Naive thymus-derived CD8-positive, alpha-beta T cell (primary cell): ENCODE measurements at places on chromosomes 12 and 14. TPM values are rescaled to one million over a fixed set of nuclear protein-coding genes. Genes with fewer than 3 reads are reported as not detected.

DNA sequence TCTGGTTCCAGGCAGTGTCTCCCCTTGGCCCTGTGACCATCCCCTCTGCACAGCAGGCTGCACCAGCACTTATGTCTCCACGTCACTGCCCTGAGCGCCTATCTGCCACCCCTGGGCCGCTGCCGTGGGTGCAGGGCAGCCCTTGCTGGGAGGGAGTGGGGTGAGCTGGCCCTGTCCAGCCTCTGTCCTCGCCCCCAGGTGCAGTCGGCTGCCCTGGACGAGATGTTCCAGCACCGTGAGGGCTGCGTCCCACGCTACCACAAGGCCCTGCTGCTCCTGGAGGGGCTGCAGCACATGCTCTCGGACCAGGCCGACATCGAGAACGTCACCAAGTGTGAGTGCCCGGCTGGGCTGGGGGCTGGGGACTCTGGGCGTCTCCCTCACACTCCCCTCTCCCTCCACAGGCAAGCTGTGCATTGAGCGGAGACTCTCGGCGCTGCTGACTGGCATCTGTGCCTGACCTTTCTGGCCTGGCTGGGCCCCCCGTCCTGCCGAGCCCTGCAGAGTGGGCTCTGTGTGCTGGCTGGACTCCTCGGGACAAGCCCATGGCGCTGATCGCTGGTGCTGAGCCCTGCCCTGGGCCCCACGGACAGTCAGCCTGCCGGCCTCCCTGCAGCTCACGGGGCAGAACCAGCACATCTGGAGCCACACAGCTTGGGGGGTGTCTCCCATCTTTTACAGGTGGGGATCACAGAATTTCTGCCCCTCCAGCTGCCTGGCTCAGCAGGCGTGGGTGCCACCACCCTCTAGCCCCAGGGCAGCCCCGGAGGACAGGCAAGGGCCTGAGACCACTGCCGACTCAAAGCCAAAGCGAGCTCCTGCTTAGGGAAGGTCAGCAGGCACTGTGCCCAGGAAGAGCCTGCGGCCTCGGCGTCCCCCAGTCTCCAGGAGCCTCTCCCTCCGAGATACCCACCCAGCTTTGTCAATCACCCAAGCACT lies 7.9 kb upstream of the PUS1 start:
- no peak for DNase-seq

TCHP gene
- 36.8 TPM for total RNA-seq

KRT83 gene
- total RNA-seq = not detected

- no peak for DNase-seq
Measured at GRCh38 chr12:93127107-93127560, 198.0 kb upstream of the EEA1 start.

DNA sequence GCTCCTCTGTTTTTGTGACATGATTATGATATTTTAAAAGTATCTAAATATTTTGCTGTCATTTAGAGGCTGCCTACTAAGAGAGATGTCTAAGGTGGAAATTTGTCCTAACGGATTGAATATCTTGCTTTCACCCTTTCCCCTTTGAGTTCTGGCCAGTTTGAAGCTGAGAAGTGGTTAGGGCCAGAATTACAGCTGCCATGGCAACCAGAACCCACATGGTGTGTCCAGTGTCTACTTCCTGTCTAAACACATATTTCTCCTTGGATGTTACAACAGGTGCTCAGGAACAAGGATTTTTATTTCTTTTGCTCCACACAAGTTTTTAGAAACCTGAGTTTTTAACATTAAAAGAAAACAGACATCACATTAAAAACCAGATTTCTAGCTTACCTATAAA lies 335.1 kb upstream of the OR4E1 start:
- DNase-seq = no peak

MTA1 gene
- 139 TPM for total RNA-seq

LAG3 gene
- total RNA-seq = 0.60 TPM

C1R gene
- total RNA-seq = 1.4 TPM

GLS2 gene
- 10.9 TPM for total RNA-seq

- no peak for DNase-seq
Measured at GRCh38 chr12:123078531-123079155, 72.2 kb downstream of the PITPNM2 start.

DNA sequence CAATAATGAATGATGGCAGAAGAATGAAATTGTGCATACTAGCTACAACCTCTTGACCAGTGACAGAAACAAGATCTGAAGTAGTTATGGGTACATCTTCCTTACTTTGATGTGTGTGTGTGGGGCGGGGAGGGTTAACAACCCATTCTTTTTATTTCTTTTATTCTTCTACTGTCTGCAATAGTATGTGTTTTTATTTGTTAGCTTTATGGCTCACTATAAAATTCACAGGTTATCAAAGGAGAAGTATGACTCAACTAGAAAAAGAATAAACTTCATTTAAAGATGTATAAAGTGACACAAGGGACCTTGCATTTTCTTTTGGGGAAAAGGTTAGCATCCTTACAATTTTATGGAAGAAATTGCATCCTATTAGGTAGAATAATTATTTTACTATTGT lies 430.5 kb downstream of the DAD1 start:
- DNase-seq = no peak

SPTB gene
- total RNA-seq = not detected

NUAK1 gene
- not detected for total RNA-seq

GRCh38 chr14:67926821-67927220 lies 107.2 kb downstream of the RAD51B start:
- DNase-seq = no peak

- peak; percentile 33 for DNase-seq
Measured at GRCh38 chr12:28222081-28222700, 31.9 kb downstream of the CCDC91 start.

DNA sequence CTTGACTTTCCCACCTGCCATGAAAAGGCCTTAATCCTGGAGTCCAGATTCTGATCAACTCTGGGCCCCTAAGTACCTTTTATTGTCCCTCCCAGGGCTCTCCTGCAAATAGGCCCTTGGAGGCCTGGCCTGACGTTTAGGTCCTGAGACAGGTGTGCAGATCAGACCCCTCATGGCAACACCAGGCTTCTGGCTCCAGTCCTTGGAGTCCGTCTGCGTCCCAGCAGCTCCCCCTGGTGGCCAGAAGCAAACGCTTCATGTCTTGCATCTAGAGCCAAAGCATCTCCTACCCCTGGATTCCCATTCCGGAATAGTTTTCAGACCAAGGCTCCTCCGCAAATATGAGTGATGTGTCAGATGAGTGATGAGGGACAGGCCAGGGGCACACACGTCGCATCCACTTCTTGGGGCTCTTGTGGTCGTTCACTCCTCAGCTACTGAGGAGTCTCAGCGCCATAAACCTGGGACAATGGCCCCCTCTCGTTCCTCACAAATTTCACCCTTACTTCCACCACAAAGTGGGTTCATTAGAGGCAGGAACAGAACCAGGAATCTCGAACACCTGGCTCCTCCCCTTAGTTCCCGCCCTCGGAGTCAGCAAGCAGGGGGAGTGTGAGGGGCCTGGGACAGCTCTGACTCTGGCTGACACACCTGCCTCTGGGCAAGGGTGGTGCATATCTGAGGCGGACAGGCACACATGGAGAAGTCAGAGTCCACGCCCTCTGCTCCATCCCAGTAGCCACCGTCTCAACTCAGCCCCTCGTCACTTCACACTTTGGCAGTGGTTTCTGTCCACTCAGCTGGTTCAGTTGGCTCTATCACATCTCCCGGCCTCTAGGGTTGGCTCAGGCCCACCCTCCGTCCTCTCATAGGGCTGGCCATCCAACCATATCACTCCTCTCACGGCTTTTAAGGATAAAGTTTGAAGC lies 77.9 kb upstream of the PWP1 start:
- peak; percentile 79 for DNase-seq

GRCh38 chr12:103334466-103334865 lies 161.3 kb downstream of the C12orf42 start:
- DNase-seq = no peak

- DNase-seq = no peak
Measured at GRCh38 chr12:72030277-72030676, 91.6 kb downstream of the TPH2 start.

GRCh38 chr12:92747151-92747550 lies 44.4 kb downstream of the PLEKHG7 start:
- DNase-seq = no peak

- no peak for DNase-seq
Measured at GRCh38 chr12:108517288-108518100, 2.4 kb downstream of the FICD start.

- DNase-seq = no peak
Measured at GRCh38 chr14:90061685-90062126, at the start of gene KCNK13. Gene KCNK13, plus strand, starts transcription at chr14:90061994. Its CDS starts 212 bp downstream, at chr14:90062206.

GRCh38 chr14:26281280-26281998 lies 316.4 kb downstream of the NOVA1 start:
- no peak for DNase-seq

DNA sequence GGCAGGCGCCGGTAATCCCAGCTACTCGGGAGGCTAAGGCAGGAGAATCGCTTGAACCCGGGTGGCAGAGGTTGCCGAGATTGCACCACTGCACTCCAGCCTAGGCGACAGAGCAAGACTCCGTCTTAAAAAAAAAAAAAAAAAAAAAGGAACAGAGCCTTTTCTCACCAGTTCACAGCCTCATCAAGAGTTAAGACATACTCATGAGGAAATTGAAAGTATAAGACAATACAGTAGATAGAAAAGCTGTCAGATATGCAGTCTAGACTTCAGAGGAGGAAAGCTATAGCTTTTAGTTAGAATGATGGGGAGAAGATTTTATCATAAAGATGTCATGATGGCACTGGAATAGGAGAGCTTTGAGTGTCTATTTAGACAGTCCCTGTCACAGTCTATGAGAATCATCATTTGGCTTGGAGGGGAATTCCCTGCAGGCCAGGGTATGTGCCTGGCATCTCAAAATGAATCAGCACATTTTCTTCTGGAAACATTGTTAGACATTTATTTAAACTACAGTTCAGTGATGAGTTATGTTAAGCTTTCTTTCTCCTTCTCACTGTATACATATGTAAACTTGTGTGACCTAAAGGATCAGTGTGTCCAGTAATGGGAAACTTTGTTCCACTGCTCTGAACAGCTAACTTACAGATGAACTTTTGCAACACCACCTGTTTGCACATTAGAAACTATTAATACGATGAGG lies 2.9 kb upstream of the RAB35 start:
- no peak for DNase-seq

STON2 gene
- not detected for total RNA-seq

DNA sequence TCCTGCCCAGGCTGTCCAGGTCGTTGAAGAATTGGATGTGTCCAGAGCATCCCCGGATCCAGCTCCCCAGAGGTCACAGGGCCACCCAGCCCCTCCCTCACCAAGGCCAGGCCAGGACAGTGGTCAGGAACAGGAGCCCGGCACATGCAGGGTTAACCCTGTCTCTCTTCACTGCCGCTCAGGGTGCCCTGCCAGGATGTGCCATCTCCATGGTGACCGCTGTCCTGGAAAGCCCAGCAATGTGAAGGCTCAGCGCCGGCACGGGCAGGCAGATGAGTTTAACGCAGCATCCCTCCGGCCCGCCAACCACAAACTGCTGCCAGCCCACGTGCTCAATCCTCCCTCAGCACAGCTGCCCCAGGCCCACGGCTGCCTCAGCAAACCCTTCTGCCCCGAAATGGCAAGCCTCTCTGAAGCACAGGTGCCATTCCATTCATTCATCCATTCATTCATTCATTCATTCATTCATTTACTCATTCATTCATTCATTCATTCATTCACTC lies 4.4 kb downstream of the TMEM179 start:
- no peak for DNase-seq

DNA sequence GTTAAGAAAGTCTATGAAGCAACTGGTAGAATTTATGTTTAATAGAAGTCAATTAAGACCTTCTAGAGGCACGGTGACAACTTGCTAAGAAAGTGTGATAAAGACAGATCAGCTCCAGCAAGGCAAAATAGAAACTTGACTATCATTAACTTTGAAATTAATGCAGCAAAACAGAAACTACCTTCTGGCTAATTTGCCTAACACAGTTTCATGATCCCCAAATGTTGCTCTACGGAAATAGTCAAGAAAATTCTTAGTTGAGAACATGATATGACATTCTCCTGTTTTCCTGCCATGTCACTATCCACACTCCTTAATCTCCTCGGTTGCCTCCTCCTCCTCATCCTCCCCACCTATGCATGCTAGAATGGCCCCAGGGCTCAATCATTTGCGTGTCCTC lies 4.2 kb downstream of the DENND5B start:
- no peak for DNase-seq

DNA sequence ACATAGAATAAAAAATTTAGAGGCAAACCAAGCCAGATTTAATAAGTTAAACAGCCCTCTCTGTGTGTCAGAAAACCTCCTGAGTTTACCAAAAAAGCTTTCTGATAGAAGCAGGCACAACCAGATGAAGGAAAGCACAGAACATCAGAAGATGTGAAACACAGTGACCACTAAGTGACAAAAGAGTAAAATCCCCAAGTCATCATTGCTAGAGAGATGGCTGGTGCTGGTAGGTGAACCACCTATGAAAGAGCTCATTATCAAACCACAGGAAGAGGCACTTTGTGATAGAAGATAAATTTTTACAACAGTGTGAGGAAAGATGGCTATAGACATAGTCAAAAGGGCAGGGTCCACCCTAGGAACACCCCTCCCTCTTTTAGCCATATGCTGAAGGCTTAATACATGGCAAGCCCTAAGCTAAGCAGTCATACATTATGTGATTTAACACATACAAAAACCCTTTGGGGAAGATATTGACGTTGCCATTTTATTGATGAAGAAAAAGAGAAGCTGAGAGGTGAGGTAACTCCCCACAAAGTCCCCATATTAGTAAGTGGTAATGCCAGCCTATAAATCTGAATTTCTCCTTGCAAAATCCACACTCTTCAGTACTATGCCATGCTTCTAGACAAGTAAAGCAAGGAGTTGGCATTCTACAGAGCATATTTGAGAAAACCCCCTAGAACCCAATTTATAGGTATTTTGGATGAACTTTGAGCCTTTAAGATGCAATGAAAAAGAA lies 449.9 kb downstream of the LRIG3 start:
- DNase-seq = no peak

DNA sequence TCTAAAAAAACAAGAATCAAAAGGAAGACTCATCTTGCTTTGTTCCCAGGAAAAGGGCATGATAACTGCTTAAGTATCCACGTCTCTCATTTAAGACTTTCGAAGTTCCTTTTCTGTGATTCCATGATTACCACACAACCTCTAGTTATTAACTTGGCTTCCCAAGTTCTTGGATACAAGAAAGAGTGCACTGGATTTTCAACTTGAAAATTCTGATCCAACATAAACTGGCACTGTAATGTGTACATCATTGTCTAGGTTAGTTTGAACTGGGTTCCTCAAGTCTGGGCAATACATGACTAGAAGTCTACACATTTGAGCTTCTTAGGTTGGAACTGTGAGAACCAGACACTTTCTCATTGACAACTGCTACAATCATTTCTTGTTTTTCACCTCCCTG lies 1.6 kb downstream of the KLHL28 start:
- DNase-seq = no peak

KIF26A gene
- 0.11 TPM for total RNA-seq

SOX5 gene
- total RNA-seq = not detected

FSCB gene
- total RNA-seq = not detected

TAS2R7 gene
- not detected for total RNA-seq

C14orf132 gene
- 4.3 TPM for total RNA-seq
